NCI-H1417 treated with DMSO at 0.1 percent for 48 hours (cell line): ENCODE measurements at places on chromosomes 7 and 10.

DNA sequence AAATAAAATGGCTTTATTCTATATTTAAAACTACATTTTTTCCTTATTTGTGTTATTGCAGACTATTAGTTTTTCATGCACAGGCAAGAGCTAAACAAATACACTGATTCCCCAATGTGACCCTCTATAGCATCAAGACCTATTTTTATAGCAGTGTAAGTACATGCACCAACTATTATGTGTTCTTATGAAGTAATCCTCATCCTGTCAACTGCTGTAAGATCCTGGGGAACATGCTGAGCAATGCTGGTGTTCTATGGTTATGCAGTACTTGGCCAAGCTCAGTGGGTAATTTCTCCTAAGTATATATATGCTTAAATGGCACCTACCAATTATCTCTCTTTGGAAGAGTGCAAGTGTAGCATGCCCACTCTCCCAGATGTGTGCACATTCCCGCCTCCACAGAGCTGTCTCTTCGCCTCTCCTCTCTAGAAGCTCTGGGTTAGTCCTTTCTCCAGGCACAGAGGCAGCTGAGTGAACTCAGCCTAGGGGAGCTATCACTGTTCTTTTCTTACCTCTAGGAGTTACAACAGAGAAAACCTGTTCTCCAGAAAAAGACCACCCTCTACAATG is 428.8 kb downstream of the KCNMA1 start:
- DNase-seq: no peak

- DNase-seq: no peak
Measured at GRCh38 chr7:118169146-118169545, 14.8 kb upstream of the LSM8 start.

GRCh38 chr7:137354396-137354795 is 10.9 kb upstream of the PTN start:
- DNase-seq: no peak

GRCh38 chr7:43647673-43648472 is 65.0 kb downstream of the STK17A start:
- DNase-seq: no peak

- no peak for DNase-seq
Measured at GRCh38 chr7:100367251-100367620, 6.1 kb upstream of the PILRA start.

GRCh38 chr10:114486938-114487814 is 82.9 kb upstream of the AFAP1L2 start:
- DNase-seq: no peak

DNA sequence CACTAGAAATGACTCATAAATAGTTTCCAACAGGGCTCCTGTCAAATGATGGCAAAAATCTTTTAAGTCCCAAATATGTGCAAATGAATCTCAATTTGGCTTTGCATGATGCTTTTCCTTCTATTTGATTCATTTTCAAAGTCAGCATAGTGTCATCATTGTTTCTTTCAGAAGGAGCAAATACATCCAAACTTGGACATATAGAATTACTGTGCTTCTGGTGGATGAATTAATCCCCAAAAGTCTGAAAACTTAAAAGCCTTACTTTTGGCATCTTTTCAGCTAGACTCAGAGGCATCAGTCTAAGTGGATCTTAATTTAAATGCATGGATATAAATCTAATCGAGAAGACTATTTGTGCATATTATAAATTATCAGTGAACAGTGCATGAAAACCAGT is 578.1 kb upstream of the FZD8 start:
- no peak for DNase-seq

- DNase-seq: no peak
Measured at GRCh38 chr7:144011458-144012230, 11.5 kb downstream of the OR6B1 start.

GRCh38 chr10:93075369-93076221 is 1.9 kb downstream of the CYP26A1 start:
- DNase-seq: no peak

- DNase-seq: no peak
Measured at GRCh38 chr10:93742633-93743349, 14.9 kb upstream of the LGI1 start.

DNA sequence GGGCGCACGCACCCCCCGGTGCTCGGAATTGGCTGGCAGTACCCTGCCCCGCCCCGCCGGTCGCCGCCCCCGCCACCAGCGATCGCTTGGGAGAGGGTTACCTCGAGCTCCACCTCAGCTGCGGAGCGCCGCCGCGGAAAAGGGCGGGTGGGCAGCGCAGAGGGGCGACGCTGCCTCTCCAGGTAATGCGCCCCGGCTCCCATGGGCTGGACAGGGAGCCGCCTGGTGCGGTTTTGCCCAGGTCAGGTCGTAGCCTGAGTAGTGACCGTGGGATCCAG is 1.3 kb downstream of the PFKFB3 start:
- no peak for DNase-seq

GRCh38 chr10:26503911-26504310 is 65.8 kb downstream of the APBB1IP start:
- DNase-seq: no peak

- no peak for DNase-seq
Measured at GRCh38 chr7:151568956-151569940, 49.6 kb upstream of the RHEB start.

- no peak for DNase-seq
Measured at GRCh38 chr7:101578552-101578951, 50.5 kb downstream of the MYL10 start.

- DNase-seq: no peak
Measured at GRCh38 chr10:114282526-114282925, 43.5 kb downstream of the VWA2 start.
